ENCODE measurements at places on chromosomes 4 and X.

GRCh38 chr4:168480931-168481611 lies 779 bp upstream of the DDX60L start:
- DNase-seq: no peak

DNA sequence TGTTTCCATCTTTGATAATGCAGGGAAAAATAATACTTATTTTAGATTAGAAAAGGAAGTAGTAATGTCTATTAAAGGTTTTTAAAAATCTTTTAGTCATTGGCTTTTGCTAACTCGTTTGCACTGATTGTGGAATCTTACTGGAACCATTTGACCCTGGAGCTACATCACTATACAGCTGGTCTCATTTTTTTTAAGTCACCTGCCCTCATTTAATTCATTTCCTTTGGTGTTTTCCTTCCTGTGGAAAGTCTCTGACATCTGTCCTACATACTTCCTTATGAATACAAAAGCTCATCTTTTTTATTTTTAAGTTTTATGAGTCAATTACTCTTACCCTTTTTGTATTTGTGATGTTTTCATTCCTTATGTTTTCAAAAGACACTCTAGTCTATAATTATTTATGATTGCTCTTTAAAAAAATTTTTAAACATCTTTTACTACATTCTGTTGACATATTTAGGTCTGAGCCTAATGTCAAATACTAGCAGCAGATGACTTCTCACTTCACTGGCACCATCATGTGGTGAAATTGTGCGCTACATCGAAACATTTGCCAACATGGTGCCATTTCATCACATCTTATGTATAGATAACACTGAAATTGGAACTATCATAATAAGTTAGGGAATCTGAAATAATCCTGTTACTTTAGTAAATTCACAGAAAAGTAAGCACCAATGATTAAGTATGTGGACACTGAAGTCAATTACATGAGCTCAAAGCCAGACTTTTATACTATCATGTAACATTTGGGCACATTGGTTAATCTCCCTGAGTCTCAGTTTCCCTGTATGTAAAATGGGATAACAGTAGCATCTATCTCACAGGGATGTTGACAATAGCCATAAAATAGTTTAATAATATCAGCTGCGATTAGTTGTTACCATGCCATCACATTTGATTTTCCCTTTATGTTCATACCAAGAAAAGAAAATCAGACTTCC lies 9.4 kb upstream of the MMAA start:
- DNase-seq: no peak

DNA sequence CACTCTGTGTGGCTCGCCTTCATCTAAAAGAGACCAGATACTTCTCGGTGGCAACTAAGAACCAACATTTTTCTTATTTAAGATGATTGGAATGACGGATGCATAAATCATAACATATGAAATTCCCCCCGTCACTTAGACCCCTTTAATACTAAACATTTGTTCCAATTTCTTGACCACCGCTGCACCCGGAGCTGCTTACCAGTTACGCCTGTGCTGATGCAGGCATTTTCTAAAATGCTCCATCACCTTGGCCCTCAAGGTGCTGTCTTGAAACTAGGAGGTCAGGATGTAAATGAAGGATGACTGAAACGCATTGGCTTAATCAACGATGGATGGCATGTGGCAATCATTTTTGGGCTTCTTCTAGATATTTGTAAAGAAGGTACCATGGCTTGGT lies 130.0 kb downstream of the CPZ start:
- no peak for DNase-seq

- no peak for DNase-seq
Observed at GRCh38 chr4:113559947-113560346, 201.6 kb downstream of the CAMK2D start.

DNA sequence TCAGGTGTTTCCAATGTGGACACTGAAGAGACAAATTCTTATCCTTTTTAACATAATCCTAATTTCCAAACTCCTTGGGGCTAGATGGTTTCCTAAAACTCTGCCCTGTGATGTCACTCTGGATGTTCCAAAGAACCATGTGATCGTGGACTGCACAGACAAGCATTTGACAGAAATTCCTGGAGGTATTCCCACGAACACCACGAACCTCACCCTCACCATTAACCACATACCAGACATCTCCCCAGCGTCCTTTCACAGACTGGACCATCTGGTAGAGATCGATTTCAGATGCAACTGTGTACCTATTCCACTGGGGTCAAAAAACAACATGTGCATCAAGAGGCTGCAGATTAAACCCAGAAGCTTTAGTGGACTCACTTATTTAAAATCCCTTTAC lies 18.6 kb downstream of the TLR7 start:
- no peak for DNase-seq

Measured in cardiac septum (tissue), 1 donor.